ENCODE measurements at places on chromosomes 7 and 10. TPM values are rescaled to one million over a fixed set of nuclear protein-coding genes. Genes with fewer than 3 reads are reported as not detected.

RNF32 gene
- total RNA-seq = 3.2 TPM

MXI1 gene
- 0.74 TPM for total RNA-seq

IFT22 gene
- total RNA-seq = 9.5 TPM

FAM221A gene
- total RNA-seq = 7.3 TPM

GRCh38 chr7:38310591-38311101 lies 37.2 kb upstream of the TARP start:
- DNase-seq = no peak

DNA sequence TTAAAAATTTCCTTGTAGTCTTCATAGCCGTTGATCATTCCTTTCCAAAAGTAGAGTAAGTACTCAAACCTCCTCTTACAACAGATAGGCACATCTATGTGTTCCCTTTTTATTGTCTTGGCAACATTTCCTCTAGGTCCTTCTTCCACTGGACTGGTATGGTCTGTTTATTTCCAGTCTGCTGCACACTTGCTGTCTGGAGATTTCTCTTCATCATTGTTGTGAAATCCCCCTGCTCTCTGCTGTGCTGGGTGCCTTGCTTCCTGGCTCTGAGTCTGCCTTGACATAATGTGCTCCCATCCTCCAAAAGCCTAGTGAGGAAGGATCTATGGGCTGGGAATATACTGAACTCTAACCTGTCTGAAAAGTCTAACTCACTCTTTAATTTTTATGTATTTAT lies 545.3 kb upstream of the VSTM2A start:
- no peak for DNase-seq

DNA sequence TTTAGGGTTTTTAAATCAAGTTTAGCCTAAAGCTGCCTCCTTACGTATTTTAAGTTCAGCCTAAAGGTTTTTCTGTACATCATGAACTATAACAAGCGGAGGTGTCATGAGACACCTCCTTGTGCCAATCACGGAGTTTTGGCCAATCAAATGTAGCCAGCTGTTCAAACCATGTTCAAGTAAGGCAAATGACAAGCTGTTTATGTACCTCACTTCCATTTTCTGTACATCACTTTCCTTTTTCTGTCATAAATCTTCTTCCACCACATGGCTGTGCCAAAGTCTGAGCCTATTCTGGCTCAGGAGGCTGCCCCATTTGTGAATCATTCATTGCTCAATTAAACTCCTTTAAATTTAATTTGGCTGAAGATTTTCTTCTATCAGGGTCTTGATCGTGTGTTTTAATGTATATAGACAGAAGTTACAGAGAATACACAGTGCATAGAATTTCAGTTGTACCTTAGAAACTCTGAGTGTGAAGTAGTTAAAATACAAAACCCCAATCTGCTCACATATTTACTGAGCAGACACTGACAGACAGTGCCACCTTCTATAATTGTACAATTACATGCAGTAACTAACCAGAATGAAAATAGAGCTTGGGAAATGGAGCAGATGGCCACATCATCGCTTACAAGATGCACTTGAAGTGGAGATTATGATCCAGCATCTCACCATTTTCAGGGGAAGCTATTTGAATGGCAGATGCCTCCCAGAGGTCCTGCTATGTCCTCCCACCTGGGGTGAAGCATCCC lies 76.9 kb upstream of the LANCL2 start:
- DNase-seq = no peak

DNA sequence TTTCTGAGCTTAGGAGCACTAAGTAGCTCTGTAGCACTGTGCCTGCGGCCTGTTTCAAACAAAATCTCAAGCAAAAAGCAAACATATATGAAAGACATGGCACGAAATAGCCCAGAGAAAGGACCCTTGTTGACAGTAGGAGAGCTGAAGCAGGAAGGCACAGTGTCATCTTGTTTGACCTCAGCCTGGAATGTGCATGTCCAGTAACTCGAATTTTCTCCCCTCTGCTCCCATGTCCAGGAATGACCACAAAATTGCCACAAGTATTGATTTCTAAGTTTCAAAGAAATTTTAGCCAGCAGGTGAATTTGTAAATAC lies 301.0 kb downstream of the CCDC3 start:
- DNase-seq = no peak

- DNase-seq = no peak
Measured at GRCh38 chr10:129744134-129745111, 219.7 kb downstream of the EBF3 start.

GRCh38 chr10:94676496-94676895 lies 7.0 kb upstream of the CYP2C18 start:
- no peak for DNase-seq

DNA sequence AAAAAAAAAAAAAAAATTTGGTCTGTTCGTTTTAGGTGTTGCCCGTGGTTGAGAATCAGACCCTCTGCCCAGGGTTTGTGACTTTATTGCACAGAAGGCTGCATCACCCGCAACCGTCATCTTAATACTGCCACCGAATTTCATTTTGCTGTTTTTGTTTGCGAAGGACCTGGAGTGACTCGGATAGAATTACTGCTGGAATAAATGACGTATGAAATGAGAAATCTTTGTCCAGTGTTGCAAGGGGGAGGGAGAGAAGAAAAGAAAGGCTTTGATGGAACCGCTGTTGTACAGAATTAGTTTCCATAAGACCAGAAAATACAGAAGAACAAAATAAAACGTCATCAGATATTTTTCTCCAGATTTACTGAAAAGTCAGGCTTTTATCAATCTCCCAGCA lies 103.3 kb downstream of the GALNT17 start:
- DNase-seq = no peak

- no peak for DNase-seq
Measured at GRCh38 chr7:80287400-80288174, 153.0 kb downstream of the GNAI1 start.

GRCh38 chr7:29482056-29482455 lies 81.6 kb upstream of the PRR15 start:
- DNase-seq = no peak

Measured in GM12878 (cell line).